ENCODE measurements at places on chromosomes 4 and X.

DNA sequence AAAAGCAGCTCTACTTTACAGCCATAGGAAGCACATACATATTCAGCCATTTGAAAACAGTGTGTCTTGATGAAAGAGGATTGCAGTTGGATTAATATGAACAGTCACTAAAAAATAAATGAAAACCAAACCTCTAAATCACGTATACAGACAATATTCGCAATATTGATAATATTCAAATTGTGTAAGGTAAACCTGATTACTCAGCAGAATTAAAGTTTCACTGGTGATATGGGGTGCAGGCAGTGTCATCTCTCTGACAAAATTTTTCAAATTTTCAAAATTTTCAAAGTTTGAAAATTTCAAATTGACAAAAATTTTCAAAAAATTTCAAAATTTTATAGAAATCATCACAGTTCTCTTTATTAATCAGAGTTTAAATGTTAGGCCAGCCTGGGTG, 55.7 kb downstream of the FAT4 start:
- no peak for DNase-seq

GRCh38 chrX:50871922-50872453, 38.5 kb upstream of the BMP15 start:
- DNase-seq, result no peak

GRCh38 chrX:132533409-132533808, 44.6 kb upstream of the MBNL3 start:
- no peak for DNase-seq

GRCh38 chr4:108473163-108473720, 147.1 kb upstream of the RPL34 start:
- no peak for DNase-seq

DNA sequence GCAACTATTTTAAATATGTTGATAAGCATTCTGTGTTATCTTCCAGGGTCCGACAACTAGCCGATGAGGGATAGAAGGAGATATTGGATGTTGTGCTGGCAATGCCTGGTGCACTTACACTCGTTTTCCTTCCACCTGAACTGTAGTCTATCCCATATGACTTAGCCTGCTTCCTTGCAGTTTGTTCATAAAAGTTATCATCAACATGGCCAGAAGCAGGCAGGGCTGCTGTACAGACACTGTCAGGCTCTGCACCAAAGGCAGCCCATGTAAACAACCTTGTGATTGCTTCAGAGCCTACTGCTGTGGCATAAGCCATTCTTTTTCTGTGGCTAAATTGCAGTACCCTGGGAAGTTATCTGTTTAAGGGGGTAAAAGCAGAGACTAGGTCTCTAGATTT, 1.6 kb downstream of the MAPK10 start:
- no peak for DNase-seq

GRCh38 chrX:106707771-106708454, 18.6 kb upstream of the RNF128 start:
- DNase-seq, result no peak

DNA sequence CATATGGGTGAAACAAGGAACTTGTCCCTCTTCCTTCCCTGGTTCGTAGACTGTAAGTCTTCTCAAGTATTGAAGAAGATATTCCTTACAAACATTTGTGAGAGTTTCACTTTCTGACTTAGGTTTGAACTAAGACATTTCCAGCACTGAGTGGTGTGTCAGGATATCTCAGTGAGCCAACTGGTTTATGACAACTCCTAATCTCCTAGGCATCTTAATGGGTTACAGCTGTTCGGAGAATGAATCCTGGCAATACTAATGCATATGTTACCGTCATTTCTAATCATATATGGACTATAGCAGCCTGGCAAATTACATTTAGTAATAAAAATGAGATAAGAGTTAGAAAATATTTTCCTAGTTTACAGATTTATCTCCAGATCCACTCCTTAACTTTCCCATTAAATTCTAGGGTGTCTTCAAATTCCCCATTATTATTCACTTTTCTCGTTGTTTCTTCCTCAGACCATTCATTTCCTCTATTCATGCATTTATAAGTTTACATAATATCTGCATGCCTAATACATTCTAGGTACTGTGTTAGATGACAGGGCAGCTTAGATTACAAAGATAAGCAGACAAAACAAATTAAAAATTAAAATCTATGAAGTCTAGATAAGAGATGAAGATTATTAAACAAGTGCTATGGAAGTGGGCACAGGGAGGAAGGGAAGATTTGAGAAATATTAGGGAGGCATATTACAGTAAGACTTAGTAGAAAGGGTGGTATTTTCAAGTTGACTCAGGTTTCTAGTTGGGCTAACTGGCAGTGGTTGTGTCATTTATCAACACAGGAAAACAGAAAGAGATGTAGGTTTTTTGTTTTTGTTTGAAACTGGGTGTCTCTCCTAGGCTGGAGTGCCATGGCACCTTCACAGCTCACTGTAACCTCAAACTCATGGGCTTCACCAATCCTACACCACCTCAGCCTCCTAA, 173.9 kb downstream of the WDFY3 start:
- DNase-seq, result no peak

DNA sequence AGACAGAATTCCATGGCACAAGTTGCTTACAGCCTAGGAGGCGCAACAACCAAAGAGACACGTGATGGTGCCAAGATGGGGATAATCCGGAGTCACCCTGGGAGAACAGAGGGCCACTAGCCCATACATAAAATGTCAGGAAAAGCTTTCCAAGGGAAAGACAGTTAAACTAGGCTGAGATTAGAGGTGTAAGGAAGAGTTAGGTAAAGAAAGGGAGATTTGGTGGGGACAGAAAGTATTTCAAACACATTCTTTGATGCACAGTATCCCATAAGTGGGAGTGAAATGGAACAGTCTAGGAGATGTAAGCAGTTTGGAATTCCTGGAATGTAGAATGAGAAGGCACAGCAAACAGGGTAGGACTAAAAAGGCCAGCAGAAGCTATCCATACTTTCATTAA, 860.9 kb upstream of the LCORL start:
- no peak for DNase-seq

- DNase-seq, result no peak
These were observed 25.8 kb downstream of the USP9X start for GRCh38 chrX:41110801-41111625.

DNA sequence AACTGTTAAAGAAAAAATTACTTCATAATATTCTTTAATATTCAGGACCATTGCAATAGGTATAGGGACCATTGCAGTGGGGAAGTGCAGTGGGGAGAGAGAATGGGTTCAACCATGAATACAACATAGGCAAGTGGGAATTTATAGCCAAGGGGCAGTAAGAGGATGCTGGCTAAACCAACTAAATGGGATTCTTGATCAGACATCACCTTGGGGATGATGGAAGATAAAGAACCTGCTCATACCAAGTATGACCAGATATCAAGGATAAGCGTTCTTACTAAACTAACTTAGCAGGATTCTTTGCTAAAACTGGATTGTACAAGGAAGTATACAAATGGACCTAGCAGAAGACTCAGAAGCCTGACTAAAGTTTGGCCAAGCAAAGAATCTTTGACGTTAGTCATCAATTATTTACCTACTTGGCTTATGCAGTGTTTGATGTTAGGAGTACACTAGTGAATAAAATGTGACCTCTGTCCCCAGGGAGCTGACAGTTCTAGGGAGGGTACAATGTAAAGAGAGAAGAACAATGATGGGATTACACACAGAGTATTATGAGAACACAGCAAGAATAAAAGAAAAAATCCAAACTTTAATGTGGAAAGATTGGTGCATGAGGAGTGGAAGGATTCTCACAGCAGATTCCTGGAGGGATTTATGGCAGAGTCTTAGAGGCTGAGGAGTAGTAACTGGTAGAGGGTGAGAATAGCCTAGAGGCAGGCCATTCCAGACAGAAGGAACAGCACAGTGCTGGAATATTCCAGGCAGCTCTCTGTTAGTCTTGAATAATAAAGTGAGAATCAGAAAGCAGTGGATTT, 54.7 kb upstream of the MYOZ2 start:
- no peak for DNase-seq

DNA sequence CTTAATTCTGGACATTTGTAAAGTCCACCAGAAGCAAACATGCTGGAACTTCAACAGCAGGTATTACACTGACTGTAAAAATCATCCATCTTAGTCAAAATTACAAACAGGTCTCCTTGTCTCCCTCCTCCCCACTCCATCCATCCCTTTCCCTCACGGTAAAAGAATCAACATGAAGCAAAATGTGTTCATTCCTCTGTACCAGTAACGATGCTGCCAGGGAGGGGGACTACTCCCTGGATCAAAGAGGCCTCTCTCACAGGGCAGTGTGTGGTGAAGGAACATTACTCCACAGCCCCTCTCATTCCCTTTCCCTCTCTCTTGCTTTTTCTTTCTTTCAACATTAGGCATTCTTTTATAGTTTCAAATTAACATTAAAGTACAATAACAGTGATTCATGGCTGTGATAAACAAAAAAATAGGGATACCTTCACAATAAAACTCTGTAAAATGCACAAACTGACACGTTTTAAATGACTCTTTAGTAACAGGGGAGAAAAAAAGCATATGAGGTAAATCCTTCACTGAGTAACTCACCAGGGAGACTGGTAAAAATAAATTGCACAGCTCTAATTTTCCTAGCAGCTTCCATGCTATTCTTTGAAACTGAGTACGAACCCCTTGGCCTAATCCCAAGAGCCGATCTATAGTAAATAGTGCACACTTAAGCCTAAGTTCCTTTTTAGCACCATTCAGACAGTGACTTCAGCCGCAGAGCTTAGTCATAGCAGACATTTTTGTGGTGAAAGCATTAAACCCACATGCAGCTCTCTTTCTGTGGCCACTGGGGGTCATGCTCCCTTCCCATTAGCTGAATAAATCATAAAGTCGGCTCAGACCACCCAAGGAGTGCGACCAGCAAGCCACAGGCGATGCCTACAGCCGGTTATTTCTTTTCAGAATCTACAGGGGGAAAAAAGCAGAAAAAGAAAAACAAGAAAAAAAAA, 215.6 kb upstream of the GYPA start:
- no peak for DNase-seq

- DNase-seq, result no peak
These were observed 518 bp downstream of the PRDM8 start for GRCh38 chr4:80197601-80198440.

DNA sequence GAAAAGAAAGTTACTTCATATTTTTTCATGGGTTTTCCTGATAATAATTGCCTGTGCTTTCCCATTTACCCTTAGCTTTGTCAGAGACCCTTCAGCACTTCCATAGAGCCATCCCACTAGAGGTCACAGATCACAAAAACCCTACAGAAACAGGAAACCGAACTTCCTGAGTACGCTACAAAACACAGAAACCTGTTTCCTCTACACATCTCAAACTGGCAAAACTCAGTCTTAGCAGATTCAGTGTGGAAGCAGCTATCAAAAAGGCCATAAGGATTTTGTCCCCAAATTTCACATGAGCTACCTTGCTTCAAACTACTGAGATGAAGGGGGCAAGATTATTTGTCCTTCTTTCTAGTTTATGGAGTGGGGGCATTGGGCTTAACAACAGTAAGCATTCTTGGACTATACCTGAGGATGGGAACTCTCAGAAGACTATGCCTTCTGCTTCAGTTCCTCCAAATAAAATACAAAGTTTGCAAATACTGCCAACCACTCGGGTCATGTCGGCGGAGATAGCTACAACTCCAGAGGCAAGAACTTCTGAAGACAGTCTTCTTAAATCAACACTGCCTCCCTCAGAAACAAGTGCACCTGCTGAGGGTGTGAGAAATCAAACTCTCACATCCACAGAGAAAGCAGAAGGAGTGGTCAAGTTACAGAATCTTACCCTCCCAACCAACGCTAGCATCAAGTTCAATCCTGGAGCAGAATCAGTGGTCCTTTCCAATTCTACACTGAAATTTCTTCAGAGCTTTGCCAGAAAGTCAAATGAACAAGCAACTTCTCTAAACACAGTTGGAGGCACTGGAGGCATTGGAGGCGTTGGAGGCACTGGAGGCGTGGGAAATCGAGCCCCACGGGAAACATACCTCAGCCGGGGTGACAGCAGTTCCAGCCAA, at the start of gene MMRN1:
TSS of gene MMRN1 (plus strand) at position 206 of the 902 bp plus-strand sequence. CDS start at position 324, 118 bp downstream.
- DNase-seq, result no peak

DNA sequence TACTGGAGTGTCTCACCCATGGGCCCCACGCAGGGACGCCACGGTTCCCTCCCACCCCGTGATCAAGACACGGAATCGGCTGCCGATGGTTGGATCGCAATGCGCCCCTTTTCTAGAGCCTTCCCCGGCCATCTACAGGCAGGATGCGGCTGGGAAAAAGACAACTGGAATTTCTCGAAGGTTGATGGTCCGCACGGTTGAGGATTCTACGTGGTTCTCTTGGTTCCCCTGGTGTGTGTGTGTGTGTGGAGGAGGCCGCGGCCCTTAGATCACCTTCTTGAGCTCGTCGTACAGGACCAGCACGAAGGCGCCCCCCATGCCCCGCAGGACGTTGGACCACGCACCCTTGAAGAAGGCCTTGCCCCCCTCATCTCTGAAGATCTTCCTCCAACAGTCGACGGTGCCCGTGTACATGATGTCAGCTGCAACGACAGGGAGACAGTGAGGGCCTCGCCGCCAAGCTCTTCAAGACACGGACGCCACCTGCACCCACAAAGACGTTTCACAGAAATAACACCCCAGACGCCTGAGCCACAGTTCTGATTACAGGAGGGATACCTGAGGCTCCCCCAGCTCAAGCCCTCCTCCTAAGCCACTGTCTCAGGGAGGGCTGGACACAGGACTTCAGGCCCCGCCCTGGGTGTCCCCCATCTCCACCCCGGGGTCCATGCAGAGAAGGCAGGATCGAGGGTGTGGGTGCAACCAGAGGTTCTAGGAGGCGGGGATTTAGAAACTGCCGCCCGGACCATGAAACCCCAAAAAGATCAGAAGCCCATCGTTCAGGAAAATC, 5.4 kb downstream of the SLC25A6 start:
- DNase-seq, result no peak

GRCh38 chr4:127555106-127555505, 77.7 kb upstream of the INTU start:
- DNase-seq, result no peak

- DNase-seq, result no peak
These were observed 98.0 kb upstream of the DCLK2 start for GRCh38 chr4:149980121-149980682.

DNA sequence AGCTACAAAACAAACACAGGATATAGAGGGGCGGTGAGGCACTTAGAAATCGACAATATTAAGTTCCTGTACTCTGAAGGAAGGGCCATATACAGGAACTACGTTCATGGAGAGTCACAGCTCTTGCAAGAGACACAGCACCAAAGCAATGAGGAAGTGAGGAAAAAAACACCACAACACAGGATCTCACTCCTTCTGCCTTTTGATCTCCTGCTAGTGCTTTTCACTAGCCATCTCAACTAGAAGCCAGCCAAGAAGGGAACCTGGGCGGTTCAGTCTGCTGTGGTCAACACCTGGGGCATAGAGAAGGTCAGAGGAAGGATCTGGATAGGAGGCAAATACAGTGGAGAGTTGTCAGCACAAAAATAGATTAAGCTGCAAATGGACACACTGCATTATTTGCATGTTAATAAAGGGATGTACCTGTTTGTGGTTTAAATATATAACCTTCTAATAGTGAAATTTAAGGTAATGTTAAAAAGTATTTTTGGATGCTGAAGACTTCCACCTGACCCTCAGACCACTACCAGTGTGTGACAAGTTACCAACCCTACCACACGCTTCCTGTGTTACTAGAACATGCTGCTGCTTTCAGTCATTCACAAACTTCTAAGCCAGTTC, 104.6 kb downstream of the DTHD1 start:
- DNase-seq, result no peak

- DNase-seq, result no peak
These were observed 4.6 kb upstream of the TIFA start for GRCh38 chr4:112290341-112290740.

GRCh38 chrX:148441387-148441786, 59.0 kb upstream of the AFF2 start:
- no peak for DNase-seq

Measured in stimulated activated CD8-positive, alpha-beta memory T cell treated with anti-CD3 and anti-CD28 coated beads, Interleukin-15, amount 100 ng/mL, for 48 hours (primary cell).